DND-41 (cell line): ENCODE measurements at places on chromosomes 4 and X.

GRCh38 chr4:172705565-172705964 is 463.0 kb upstream of the GALNT7 start:
- no peak for DNase-seq

DNA sequence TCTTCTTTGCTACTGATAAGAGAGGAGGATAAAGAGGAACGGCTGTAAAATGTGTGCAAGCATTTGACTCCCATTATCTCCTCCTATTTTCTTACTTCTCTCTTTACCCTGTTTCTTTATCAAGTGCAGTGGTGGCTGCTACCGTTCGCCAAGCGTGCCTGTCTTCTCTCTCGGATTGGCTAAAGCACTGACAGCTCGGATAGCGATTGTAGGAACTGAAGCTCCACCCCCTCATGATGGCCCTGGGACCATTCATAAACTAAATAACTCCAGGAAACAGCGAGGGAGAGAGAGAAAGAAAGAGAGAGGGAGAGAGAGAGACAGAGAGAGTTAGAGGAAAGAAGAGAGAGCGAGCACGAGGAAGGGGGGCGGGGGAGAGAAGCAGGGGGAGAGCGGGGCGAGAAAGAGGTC is 305 bp upstream of the MAB21L2 start:
- no peak for DNase-seq

DNA sequence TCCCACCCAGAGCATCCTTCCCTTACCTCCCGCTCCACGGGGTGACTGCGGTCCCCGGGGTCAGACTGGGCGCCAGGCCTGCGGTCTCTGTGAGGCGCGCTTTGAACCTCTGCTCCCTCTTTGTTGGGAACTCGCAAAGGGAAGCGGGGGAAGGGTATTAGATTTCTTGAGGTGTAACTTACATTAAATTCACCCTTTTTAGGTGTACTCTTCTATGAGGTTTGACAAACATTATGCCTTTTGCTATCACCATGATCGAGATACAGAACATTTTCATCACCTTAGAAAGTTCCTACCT is 569 bp downstream of the DCK start:
- peak; percentile 56 for DNase-seq

DNA sequence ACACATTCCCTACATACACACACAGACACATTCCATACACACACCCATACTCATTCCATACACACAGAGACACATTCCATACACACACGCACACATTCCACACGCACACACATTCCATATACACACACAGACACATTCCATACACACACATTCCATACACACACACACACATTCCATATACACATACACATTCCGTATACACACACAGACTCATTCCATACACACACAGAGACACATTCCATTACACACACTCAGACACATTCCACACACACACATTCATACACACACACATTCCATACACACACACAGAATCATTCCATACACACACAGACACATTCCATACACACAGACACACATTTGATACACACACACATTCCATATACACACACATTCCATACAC is 15.2 kb downstream of the LINC00632 start:
- no peak for DNase-seq

DNA sequence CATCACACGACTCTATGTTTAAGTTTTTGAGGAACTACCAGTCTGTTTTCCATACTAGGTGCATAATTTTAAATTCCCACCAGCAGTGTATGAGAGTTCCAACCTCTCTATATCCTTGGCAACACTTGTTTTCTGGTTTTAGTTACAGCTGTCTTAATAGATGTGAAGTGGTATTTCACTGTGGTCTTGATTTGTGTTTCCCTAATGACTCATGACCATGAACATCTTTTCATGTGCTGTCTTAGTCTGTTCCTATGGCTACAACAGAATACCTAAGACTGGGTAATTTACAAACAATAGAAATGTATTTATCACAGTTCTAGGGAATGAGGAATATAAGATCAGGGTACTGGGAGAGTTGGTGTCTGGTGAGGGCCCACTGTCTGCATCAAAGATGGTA is 51.5 kb upstream of the GPR78 start:
- no peak for DNase-seq

DNA sequence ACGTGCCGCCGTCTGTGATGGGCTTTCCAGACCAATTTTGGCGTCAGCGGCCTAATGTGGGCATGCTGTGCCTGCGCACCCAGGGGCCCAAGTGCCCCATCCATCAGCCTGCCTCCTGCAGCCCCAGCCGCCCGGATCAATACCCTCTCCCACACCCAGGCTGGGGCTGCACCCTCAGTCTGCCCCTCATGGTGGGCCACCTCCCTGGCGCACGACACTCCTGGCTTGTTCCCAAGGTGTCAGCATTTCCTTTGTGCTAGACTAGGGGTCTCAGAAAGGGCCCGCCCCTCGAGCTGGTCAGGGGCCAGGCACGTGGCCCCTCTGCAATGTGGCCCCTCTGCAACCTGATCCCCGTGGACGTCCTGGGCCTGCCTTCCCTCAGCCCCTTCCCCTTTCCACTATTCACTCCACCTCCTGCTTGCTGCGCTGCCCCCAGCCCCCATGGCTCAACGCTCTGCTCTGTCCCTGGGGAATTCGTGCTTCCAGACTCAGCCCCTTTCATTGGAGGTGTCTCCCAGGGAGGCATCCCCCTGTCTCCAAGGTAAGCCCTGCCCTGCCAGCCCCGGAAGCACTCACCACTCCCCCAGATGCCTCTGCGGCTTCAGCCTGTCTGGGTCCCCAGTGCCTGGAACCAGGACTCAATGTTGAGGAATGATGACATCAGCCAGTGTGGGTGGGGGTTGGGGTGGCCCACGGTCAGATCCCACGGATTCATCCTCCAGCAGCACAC is 130.8 kb downstream of the HMX1 start:
- no peak for DNase-seq

DNA sequence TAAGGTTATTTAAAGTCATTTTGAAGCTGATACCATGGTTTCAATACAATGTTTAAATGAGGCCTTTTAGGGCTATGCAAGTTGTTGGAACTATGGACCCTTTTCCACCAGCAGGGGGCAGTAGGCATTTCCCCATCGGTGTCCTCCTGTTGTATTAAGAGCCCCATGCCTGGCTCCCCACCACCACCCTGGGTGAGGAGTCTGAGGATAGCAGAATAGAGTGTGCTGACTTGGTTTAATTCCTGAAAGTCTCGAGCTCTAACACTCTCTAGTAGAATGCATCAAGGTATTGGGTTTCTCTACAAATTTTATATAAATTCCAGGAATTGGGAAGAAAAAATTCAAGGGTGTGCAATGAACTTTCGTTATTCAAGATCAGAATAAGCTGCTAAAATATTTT is 234.8 kb upstream of the JADE1 start:
- peak; percentile 68 for DNase-seq

DNA sequence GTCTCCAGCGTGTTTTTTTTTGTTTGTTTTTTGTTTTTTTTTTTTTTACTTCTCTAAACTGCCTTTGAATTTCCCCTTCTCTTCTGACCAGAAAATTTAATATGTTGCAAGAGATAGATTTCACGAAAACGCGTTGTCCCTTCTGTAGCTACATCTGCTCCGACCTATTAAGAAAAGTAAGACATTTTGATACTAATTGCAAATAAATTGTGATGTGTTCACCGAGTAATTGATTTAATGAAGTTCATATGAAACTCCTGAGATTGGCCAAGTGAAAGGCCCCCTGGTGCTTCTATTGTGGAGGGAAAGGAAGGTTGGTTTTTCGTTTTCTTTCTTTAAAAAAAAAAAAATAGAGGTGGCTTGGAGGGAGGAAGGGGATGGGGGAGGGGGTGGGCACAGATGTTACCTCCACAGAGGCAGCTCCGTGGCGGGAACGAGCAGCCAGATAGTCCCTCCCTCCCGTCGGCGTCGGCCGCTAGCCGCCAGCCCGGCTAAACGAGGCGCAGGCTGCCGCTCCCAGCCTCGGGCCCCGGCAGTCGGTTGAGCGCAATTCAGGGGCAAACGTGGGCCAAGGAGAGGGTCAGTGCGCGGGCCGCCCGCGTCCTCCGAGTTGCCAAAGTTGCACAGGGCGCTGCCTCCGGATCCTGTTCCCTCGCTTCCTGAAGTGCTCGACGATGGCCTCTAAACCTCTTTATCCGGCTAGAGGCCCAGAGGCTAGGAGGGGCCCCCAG is 139.1 kb upstream of the ZIC3 start:
- no peak for DNase-seq

DNA sequence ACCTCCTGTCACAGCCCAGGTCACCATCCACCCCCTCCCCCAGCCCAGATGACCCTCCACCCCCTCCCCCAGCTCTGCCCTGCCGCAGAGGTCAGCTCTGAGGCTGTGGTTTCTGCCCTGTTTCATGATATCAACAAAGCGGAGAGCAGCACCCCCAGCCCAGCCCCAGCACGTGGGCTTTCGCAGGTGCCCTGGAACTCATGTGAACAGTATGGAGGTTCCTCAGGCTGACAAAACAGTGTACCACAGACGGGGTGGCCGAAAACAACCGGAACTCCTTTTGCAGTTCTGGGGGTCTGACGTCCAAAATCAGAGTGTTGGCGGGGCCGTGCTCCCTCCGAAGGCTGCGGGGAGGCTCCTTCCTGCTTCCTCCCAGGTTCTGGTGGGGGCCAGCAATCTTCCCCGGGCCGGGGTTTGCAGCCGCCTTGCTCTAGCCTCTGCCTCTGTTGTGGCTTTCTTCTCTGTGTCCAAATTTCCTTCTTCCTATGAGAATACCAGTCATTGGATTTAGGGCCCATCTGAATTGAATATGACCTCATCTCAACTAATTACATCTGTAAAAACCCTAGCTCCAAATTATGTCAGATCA is 7.9 kb upstream of the PSAPL1 start:
- DNase-seq, result no peak

DNA sequence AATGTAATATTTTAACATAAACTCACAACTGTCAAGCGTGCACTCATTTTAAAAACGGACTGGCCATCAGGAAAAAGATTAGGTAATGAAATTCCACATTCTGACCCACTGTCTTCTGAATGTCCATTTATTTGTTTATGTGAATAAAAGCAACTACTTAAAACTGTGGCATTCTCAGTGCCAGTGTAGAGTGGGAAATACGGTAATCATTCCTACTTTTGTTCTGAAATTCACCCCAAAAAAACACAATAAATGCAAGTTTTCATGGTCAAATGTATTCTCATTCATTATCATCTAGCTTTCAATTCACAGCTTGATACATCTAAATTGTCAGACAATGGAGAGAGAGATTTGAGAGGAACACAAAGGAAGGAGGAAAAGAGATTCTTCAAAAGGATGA is 260.9 kb downstream of the DCHS2 start:
- DNase-seq, result no peak

GRCh38 chrX:149131774-149132173 is 373.3 kb downstream of the IDS start:
- no peak for DNase-seq

- DNase-seq, result no peak
Measured at GRCh38 chrX:69146739-69147138, 18.5 kb downstream of the PJA1 start.

DNA sequence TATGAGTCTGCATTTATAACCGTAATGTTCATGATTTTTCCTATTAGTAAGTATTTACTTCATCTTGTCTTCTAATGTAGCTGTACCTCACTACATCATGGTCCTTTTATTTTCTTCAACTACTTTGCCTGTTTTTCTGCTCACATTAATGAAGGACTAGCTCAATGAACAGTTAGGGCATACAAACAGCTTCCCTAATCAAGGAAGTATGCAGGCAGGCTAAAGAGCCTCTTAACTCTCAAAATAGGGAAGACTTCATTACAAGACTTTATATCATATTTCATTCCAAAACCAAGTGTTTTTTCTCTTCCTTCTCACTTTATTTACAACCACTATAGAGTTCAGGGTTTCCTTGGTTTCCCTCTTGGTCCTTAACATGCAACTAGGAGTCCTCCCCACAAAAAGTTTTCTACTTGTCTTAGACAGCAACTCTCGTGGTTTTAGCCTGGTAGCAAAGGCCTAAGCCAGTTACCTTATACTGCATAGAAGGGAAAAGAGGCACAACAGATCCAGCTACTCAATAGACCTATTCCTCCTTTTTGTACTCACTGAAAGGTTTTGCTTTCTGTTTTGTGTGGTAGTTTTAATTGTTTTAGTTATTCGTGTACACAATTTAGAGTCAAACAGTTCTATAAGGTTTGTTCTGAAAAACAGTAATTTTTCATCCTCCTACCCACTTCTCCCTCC is 40.8 kb downstream of the SMIM14 start:
- DNase-seq, result no peak

- no peak for DNase-seq
Measured at GRCh38 chr4:6132716-6133115, 67.6 kb downstream of the JAKMIP1 start.

DNA sequence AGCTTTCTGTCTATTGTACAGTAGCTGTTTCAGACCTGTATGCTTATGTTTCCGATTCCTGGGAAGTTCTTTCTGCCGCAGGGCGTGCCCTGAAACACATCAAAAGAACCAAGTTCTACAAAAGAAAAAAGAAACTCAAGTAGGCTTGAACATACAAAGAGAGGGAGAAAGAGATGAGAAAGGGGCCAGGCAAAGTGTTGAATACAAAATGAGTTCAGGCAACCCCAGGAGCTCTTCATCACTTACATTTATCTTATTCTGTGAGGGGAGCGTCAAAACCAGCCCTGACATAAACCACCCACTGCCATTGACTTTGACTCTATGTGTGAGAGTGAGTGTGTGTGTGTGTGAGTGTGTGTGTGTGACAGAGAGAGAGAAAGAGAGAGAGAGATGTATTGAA is 26.5 kb upstream of the ATOH1 start:
- no peak for DNase-seq

GRCh38 chrX:77415161-77415560 is 32.0 kb upstream of the FGF16 start:
- no peak for DNase-seq

DNA sequence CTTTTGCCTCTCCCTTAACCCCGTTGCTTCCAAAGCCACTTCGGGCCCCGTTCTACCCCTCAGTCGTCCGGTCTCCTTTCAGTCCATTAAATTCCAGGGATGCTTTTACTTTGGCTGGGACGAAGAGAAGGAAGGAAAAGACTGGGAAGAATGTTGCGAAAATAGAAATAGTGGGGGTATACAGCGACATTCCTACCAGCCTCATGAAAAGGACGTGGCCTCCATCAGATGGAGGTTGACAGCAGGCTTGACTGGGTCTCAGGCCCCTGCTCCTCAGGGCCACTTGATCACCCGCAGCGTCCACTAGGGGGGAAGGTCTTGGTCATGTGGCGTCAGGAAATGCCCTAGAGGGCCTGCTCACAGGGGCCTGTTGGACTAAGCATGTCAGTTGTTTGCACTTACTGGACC is 657 bp upstream of the ANKRD50 start:
- DNase-seq, result peak; percentile 44

DNA sequence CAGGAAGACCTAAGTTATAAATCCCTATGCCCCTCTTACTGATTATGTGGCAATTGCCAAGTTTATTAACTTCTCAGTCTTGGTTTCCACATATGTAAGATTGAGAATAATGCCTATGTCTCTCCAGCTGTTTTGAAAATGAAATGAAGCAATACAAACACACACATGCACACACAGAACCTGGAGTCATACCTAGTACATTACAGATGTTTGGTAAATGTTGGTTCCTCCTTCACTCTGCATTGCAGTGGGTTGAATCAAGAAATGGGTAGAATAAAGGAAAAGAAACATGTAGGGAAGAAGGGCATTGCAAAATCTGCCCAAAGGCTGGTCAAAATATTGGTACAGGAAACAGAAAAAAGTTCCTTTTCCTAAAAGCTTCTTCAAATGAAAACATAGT is 309.9 kb upstream of the EMCN start:
- DNase-seq, result no peak

GRCh38 chrX:65688403-65688871 is 21.0 kb downstream of the MSN start:
- DNase-seq, result no peak

GRCh38 chrX:111376897-111377578 is 35.0 kb downstream of the DCX start:
- no peak for DNase-seq

GRCh38 chr4:31467781-31468180 is 747.6 kb downstream of the PCDH7 start:
- DNase-seq, result no peak
